Kidney (tissue), 22 donors: ENCODE measurements at places on chromosomes 2 and 18. TPM values are rescaled to one million over a fixed set of nuclear protein-coding genes. Genes with fewer than 3 reads are reported as not detected.

GRCh38 chr2:33577084-33577483 lies 22.0 kb downstream of the FAM98A start:
- no peak for DNase-seq

DNA sequence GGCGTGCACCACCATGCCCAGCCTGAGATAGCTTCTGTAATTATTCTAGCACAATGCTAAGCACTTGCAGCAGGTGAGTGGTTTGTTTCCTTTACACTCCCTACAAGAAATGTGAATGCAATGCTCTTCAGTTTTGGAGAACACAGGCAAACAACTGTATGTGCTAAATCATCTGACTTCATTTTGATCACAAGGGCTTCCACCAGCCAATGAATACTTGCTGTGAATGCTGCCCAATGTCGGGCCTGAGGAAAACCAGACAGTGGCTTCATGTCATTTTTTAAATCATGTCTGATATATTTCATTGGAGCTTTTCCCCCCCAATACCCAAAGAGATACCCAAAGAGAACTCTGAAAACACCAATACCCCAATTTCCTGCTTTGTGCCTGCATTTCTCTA lies 155.6 kb upstream of the XPO1 start:
- DNase-seq, result no peak

DNA sequence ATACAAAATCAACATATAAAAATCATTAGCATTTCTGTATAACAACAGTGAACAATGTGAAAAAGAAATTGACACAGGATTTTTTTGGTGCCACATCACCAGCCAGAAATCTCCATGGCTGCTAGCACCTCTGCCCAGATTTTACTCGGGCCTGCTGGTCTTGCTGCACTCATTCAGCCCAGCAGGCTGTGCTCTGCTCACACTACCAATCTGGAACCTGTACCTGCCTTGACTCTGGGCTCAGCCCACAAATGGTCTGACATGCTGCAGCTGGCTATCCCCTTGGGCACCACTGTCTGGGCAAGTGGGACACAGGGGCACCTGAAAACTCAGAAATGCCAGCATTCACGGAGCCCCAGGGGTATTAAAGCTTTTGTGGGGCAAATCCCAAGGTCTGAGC lies 392.5 kb upstream of the NRXN1 start:
- no peak for DNase-seq

DNA sequence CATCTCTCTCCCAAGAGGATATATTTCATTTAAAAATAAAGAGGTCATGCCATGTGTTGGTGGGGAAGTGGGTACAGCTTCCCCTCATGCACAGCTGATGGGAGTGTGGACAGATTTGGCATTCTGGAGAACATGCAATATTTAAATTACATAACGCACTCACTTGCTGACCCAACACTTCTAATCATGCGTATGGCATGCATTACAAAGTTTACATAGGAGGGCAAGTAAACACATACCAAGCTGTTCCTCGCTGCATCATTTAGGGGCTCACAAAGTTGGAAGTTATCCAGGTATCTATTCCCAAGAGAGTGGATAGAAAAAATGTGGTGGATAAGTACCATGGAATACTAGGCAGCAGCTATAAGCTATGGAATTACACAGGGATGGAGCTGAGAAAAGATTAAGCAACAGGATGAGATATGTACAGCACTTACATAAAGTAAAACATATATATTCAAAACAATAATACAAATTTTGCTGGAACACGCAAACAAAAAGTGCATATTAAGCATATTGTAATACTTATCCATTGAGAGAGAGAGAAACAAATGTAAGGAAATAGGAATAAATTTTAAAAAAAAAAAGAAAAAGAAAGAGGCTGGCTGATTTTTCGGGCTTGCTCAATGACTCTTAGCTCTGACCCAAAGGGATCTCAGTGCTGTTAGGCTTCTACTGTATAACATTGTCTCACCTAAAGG lies 11.0 kb downstream of the CYP1B1 start:
- no peak for DNase-seq

- DNase-seq, result no peak
These were observed 6.1 kb downstream of the ECEL1 start for GRCh38 chr2:232481322-232482140.

GRCh38 chr18:4789506-4789905 lies 334.4 kb upstream of the DLGAP1 start:
- DNase-seq, result no peak

LOXL3 gene
- polyA plus RNA-seq, result 2.4 TPM
